ENCODE measurements at places on chromosomes 12 and 14.
A peak's percentile ranks its signal among the peaks of the same experiment; 100 is the strongest.

DNA sequence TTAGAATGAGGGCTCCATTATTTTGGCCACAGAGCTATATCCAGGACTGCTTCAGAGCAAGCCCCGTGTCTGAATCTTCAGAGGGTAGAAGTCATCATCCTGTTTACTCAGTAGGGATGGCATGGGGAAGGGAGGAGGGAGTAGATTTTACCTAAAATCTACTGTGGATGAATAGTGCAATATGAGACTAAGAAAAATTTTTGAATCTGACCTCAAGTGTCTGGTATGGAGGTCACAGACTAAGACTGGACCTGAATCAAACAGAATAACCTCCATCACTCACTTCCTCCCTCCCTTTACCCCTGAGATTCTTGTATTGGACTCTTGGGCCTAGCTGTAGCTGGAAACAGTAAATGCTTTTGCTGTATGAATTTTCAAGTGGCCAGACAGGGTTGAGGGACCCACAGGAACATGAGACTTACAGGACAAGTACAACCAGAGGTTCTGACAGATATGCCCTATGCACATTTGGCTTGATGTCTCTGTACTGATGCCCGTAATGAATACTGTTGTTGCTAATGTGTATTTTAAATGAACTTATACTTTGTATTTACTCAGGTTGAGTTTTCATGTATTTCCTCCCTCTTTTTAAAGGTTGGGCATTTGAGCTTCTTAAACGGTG lies 78.5 kb downstream of the CCDC91 start:
- DNase-seq, result no peak

- DNase-seq, result no peak
Observed at GRCh38 chr12:69430942-69431590, 39.1 kb upstream of the FRS2 start.

DNA sequence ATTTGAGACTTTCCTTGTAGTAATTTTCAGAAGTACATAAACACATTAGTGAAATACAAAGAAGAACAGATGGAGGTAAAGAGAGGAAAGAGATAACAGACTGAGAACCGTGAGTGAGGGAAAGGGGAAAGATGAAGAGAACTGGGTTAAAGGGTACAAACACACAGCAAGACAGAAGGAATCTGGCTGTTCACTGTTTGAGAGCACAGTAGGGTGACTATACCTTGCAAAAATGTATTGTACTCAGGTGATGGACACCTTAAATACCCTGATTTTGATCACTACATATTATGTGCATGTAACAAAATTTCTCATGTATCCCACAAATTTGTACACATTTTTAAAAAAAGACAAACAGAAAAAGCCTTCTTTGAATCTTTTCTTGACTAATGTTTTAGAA lies 2.7 kb upstream of the TRHDE start:
- no peak for DNase-seq

DNA sequence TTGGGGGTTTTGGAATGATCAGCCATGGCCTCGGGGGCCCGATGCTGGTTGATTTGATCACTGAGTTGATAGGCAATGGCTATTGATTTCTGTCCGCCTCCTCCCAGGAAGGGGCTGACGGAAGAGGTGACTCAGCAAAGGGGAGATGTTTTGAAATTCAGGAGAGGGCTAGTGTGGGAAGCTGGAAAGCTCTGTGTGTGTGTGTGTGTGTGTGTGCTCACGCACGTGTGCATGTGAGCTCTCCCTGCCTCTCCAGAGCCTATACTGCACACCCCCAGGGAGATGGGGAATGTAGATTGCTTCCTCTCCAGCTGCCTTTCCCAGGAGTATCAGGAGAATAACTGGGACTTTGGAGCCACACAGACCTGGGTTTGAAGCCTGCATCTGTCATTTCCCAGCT lies 184.9 kb upstream of the MYL2 start:
- DNase-seq, result no peak

GRCh38 chr12:25241167-25242020 lies 9.3 kb downstream of the KRAS start:
- DNase-seq, result no peak

DNA sequence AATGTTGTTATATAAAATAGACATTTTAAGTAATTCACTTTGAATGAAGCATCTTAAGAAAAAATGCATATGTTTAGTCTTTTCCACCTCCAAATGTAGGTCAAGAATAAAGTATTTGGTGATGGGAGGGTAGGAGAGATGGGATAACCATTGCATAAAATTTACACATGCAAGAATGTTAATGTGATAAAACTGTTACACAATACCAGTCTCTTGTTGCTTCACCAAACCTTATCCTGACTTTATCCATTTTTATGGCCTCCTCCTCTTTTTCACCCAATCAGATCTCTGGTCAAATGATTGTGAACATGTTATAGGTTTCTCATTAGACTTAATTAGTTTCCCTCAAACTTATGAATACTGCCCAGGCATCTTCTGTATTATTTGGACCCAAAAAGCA lies 994.5 kb upstream of the FLRT2 start:
- no peak for DNase-seq

- no peak for DNase-seq
Observed at GRCh38 chr12:1566449-1567135, 27.8 kb downstream of the FBXL14 start.

DNA sequence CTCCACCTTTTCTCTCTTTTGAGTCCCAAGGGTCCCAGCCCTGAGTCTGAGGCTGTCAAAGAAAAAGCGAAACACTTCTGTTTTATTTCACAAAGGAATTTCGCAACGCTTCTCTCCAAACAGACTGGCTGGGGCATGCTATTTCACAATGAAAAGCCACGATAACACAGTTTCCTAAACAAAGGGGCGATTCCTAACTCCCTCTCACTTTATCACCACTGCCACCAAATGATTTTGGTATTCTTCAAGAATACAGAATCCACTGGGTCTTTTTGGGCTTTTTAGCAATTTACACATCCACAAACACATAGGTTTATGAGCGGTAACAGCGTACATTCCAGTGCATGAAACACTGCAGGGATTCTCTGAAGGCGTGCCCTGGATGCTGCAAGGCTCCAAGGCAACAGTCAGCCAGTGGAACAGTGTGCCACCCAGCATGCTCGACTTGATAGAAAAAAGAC lies 161.2 kb downstream of the DAD1 start:
- no peak for DNase-seq

GRCh38 chr12:131061041-131061806 lies 107.5 kb downstream of the ADGRD1 start:
- DNase-seq, result no peak

- no peak for DNase-seq
Observed at GRCh38 chr14:95258754-95259593, 60.7 kb downstream of the CLMN start.

GRCh38 chr14:96627811-96628775 lies 125.9 kb downstream of the PAPOLA start:
- DNase-seq, result no peak

DNA sequence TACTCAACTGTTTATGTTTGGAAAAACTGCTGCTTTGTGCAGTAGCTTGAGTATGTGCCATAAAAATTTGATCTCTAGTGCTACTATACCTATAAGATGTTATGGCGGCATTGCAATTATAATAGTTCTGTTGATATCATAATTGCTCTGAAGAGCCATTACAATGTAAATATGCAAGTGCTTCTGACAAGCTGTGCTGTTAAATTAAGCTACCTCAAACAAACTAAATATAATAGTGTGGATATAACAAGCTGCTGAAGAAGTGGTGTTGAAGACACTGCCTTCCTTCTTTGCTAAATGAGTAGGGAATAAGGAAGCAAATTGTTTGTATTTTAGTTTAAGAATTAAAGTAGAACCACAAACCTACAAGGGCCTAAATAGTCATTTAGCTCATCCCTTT lies 301.0 kb upstream of the MIS18BP1 start:
- DNase-seq, result no peak

GRCh38 chr12:49716553-49716952 lies 9.3 kb upstream of the FMNL3 start:
- DNase-seq, result no peak

DNA sequence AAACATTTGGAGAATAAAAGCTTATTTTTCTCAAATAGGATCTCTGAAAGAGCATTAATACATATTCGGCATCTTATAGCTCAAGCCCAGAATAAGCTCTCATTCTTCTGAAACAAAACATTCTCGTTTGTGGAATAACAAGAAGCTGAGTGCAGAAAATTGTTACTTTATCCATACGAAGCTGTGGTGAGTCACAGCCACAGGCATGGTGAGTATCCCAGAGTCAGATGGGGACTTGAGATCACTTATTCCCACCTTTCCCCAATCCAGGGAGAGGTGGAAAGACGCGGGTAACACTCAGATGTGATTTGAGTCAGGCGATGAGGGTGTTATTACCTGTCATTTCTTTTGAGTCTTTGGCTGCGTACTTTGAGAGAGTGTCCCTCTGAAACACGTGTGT lies 214.6 kb upstream of the TMEM132C start:
- DNase-seq, result no peak

DNA sequence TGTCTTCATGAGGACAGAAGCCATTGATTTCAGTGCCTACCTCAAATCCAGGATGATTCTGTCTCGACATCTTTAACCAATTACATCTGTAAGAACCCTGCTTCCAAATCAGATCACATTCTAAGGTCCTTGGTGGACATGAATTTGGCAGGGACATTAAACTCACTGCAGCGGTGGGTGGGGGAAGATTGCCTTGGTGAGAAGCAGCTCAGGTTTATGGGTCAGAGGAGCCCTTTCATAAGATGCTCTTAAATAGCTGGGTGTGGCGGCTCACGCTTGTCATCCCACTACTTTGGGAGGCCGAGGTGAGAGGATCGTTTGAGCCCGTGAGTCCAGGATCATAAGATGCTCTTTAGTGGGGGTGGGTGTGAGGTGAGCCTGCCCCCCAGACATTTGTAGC lies 42.9 kb downstream of the ELK3 start:
- DNase-seq, result no peak

- no peak for DNase-seq
Observed at GRCh38 chr14:89728964-89729363, 225.6 kb downstream of the EFCAB11 start.

DNA sequence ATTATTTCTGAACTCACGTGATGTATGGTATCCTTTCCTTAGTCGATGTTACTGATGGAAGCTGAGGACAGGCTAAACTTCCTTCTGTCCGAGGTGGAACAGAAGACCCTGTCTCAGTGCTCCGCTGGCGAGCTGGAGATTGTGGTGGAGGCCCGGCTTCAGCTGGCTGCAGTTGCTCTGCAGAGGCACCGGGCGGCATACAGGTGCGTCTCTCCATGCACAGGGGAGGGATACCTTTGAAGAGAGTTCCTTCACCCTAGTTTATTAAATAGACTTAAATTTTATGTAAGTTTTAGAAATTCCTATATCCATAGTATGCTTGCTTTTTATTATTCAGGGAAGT lies 186.7 kb upstream of the NEDD1 start:
- DNase-seq, result no peak

DNA sequence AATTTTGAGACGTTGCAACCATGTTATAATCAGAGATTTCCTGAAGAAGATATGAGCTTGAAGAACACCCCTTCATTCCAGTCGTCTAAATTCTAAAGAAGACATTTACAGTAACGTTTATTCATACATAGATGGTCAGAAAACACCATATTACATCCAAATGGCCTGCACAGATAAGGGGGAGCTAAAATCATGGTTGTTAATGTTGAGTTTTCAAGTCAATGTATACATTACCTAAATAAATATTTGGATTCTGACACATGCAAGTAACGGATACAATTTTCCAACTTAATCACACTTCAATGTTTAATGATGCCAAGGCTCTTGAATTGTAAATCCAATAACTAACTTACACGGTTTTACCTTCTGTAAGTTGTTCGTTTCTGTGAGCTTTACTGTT lies 318.4 kb downstream of the SLC6A15 start:
- no peak for DNase-seq

- no peak for DNase-seq
Observed at GRCh38 chr12:108399514-108399913, 60.4 kb upstream of the CMKLR1 start.

DNA sequence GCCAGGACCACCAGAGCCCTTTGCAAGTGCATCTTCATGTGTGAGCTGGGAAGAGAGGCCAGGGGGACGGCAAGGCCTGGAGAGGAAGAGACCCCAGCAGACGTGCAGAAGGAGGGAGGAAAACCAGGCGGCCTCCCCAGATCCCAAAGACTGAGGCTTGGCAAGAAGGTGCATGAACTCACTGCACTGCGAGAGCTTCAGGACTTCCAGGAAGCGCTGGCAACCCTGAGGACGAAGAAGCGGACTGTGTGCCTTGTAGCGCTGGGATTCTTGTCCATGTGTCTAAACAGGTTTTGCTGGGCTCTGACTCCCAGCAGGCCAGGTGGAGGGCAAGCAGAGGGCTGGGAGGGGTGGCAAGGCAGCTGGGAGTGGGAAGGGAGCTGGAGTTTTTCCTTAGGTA lies 939 bp downstream of the TGFB3 start:
- DNase-seq, result no peak

DNA sequence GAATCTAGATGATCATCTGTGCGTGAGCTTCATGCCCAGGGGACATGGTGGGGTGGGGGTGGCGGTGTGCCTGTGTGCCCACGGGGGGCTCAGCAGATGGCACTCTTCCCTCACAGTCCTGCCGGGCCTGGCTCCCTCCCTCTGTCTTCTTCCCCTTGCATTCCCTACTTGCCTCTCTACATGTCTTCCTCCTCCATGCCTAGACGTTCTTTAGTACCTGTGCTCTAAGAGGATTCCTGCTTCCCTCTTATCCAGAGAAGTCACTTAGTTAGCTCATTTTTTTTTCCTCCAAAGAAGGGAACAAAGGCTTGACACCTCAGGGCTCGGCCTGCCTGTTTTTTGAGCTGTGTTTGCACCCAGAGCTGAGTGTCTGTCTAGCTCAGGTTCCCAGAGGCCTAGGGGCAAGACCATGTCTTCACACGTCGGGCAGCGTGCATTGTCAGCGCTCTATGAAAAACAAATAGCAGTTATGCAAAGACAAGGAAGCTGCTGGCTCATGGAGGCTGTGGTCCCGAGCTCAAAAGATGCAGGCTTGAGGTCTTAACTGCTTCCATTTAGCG lies 48.8 kb downstream of the NINJ2 start:
- no peak for DNase-seq

GRCh38 chr12:41438854-41439541 lies 250.9 kb downstream of the PDZRN4 start:
- no peak for DNase-seq

DNA sequence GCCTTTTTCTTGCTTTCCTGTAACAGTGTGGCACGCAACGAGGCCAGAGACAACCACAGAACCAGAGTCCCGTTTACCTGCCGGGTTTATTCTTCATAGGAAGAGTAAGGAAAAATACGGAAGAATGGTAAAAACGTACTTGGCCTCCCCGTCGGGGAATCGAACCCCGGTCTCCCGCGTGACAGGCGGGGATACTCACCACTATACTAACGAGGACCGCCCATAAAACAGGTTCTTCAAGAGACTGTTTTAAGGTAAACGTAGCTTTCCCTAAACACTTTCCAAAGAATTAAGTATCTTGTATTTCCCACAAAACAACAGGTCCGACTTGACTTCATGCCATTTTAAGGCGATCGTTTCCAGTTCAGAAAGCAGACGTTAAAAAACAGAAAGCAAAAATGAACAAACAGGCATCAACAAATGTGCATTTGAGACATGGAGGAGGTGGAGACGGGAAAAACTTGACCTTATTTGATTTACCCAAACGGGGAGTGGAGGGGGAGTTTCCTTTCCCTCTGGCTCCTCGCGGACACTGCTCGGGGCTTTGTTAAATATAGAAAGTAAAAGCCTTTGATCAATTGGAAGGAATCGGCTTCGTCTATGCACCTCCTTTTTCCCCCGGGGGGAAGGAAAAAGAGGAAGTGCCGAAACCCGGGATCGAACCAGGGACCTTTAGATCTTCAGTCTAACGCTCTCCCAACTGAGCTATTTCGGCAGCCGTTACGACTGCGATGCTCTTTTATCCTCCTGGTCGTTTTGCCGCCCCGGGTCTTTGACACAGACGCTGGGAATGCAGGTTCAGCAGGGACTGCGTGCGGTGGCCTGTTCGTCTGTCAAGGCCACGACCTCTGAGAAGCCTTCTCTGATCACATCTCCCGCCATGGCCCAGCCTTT lies 13.0 kb upstream of the UBC start:
- DNase-seq, result peak; percentile 80

All from stimulated activated CD8-positive, alpha-beta memory T cell treated with anti-CD3 and anti-CD28 coated beads, Interleukin-4, amount 100 ng/mL, for 1 hour (primary cell).